ENCODE measurements at places on chromosomes 4 and X. TPM values are rescaled to one million over a fixed set of nuclear protein-coding genes. Genes with fewer than 3 reads are reported as not detected.

FAM184B gene
- total RNA-seq = not detected

HEPH gene
- 27.5 TPM for total RNA-seq

ARHGAP10 gene
- 9.7 TPM for total RNA-seq

CXCL3 gene
- 0.37 TPM for total RNA-seq

CFI gene
- not detected for total RNA-seq

PIN4 gene
- total RNA-seq = 28.8 TPM

RBM10 gene
- total RNA-seq = 79.1 TPM

CXorf38 gene
- 11.7 TPM for total RNA-seq

HAUS3 gene
- total RNA-seq = 8.5 TPM

SMIM10 gene
- total RNA-seq = 3.0 TPM

ASB12 gene
- total RNA-seq = 0.78 TPM

METAP1 gene
- total RNA-seq = 94.4 TPM

ETDA gene
- total RNA-seq = not detected

GALNTL6 gene
- 0.24 TPM for total RNA-seq

REELD1 gene
- total RNA-seq = 0.14 TPM

SAGE1 gene
- 0.03 TPM for total RNA-seq

MAD2L1 gene
- 142 TPM for total RNA-seq

DRD5 gene
- total RNA-seq = not detected

KLHL34 gene
- not detected for total RNA-seq

PDZD4 gene
- total RNA-seq = 73.0 TPM

SLC49A3 gene
- 4.1 TPM for total RNA-seq

DSPP gene
- not detected for total RNA-seq

SPARCL1 gene
- 0.81 TPM for total RNA-seq

DMRTC1B gene
- total RNA-seq = not detected

BDH2 gene
- 39.0 TPM for total RNA-seq
